ENCODE measurements at places on chromosomes 11 and 22.

- DNase-seq, result no peak
Measured at GRCh38 chr11:127259102-127259501, 258.5 kb upstream of the KIRREL3 start.

DNA sequence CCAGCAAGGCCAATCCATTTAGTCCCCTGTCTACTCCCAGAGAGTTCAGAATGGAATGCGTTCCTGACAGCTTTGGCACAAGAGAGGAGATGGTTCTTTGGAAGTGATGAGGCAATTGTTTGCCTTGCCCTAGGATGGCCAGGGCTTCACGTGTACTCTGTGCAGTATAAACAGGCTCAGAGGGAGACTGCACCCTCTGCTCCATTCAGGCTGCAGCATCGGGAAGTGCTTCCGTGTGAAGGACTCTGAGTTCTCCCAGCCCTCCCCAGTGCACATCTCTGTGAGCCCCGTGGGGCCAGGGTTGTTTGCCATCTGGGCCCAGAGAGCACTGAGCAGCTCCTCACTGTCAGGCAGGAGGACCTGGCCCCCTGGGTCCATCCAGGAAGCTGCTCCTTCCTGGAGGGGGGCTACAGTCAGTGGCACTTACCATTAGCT is 215.3 kb upstream of the TBCEL start:
- DNase-seq, result no peak

DNA sequence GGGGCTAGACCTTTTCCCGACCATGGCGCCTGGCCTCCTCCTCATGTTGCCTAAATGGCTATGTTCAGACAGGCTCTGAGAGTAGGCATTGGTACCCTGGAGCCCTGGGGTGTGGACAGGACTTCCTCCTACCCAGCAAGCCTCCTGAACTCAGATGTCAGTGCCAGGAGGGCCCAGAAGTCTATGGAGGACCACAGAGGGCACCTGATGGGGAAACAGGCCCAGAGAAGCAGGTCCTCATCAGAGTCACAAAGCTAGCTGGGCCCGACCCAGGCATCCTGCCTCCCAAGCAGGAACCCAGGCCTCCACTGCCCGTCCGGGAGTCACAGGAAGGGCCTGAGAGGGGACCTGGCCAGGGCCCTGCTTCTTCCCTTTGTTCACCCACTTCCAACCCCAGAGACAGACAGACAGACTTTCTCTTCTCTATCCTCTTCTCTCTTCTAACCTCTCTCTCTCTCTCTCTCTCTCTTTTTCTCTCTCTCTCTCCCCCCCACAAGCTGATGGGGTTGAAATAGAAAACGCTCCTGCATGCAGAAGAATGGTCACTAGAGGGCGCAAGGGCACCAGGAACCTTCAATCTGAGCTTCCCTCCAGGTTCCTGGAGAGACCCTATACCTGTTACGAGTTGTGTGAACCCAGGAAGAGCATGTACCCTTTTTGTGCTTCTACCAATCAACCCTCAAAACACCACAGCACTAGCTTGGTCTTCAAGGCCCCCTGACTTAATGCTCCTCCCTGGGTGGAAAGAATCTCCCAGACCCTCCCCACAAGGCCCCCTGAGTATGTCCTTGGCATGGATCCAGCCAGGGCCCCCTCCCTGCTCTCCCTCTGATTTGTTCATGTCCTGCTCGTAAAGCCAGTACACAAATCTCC is 27.1 kb downstream of the ARAP1 start:
- DNase-seq, result peak; percentile 82

DNA sequence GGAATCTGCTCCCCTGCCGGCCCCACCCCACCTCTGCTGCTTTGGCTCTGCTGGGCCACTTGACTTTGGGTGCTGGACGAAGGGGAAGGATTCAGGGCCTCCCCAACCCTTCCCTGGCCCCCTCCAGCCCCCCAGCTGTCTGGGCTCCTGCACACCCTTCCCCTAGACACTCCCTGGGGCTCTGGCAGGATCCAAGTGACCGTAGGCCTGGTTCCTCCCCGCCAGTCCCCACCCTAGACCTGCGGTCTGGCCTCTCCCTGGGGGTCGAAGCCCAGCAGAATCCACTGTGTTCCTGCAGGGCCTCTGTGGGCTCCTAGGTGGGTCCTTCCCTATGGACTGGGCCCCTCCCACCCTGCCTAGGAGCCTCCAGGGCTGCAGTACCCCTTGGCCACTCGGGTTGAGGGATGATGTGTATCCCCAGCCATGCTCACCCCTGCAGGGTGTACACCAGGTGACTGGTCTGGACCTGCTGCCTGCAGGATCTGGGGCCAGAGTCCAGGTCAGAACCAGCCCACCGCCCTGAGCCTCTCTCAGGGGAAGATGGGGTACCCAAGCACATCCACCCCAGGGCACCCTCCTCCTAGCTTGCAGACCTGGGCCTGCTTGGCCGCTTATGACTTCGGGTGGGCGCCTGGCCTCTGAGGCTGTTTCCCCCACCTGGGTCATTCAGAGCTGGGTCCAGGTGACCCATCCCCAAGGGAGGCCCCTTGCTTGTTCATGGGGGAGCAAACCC is 5.6 kb downstream of the PIM3 start:
- peak; percentile 25 for DNase-seq

DNA sequence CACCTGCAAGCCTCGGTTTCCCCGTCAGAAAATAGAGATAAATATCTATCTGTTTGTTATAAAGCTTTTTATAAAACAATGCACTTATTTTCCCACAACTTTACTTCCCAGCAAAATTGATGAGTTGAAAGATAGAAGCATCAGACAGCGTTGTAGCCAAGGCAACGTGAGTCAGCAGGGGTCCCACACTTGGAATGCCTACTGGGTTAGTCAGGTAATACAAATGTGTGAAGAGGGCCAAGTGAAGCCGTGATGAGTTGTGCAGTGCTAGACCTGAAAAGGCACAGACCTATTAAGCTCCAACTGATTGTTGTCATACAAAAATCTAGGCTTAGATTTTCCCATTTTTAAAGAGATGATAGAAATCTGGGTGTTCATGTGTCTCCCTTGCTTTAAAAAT is 118.7 kb downstream of the PGR start:
- no peak for DNase-seq

DNA sequence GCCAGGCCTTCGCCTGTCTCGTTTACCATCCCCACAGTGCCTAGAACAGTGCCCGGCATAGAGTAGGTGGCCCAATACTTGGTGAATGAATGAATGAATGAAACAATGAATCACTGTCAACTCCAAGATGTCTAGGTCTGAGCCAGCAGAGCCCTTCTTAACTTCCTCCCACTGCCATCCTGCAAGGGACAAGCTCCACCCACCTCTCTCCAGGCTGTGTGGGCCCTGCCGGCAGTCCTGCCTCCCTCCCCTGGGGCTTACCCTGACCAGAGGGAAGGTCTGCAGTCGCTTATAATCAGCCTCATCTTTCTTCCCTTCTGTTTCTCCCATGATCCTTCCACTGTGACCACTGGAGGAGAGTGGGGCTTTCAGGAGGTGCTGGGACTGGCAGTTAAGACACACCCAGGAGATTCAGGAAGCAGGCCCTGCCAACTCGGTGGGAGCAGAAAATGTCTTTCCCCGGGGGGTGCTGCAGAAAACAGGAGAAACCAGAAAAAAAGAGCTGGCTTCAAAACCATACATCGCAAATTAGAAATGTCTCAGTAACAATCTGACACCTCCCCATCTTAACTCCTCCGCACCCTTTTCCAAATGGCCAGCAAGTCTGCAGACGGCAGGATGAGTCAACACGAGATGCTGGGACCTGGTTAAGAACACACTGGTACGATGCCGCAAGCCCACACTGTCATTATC is 11.4 kb downstream of the DNAL4 start:
- DNase-seq, result no peak
